Subcutaneous preadipocyte (primary cell): ENCODE measurements at places on chromosomes 2 and 18. TPM values are rescaled to one million over a fixed set of nuclear protein-coding genes. Genes with fewer than 3 reads are reported as not detected.

The MAP3K20 gene
- total RNA-seq, result 65.0 and 76.2 TPM in 2 replicates

The LIMS4 gene
- total RNA-seq, result 1.5 and 3.9 TPM in 2 replicates

The GREB1 gene
- 0.78 and 1.1 TPM in 2 replicates for total RNA-seq

The RAB6D gene
- under 0.01 TPM in 1 of 2 replicates, not detected in the other for total RNA-seq

The OR6B2 gene
- not detected in 2 replicates for total RNA-seq

The RTP5 gene
- not detected in 2 replicates for total RNA-seq

The NT5C1B gene
- total RNA-seq, result not detected in 2 replicates

The GPD2 gene
- total RNA-seq, result 83.8 and 171 TPM in 2 replicates

The GALR1 gene
- total RNA-seq, result under 0.01 TPM in 1 of 2 replicates, not detected in the other

The SLC35F5 gene
- total RNA-seq, result 122 and 152 TPM in 2 replicates

The EN1 gene
- total RNA-seq, result 6.6 and 9.6 TPM in 2 replicates

The B3GNT7 gene
- total RNA-seq, result not detected in 2 replicates

The CDH20 gene
- under 0.01 and 0.20 TPM in 2 replicates for total RNA-seq

The CCDC121 gene
- total RNA-seq, result 0.73 and 1.2 TPM in 2 replicates

The LYPD1 gene
- total RNA-seq, result 0.59 TPM in 1 of 2 replicates, not detected in the other

The KATNAL2 gene
- 2.5 and 4.8 TPM in 2 replicates for total RNA-seq

The RUFY4 gene
- not detected in 2 replicates for total RNA-seq

The LONRF2 gene
- under 0.01 TPM in 2 replicates for total RNA-seq
